ENCODE measurements at places on chromosomes 2 and 18.

DNA sequence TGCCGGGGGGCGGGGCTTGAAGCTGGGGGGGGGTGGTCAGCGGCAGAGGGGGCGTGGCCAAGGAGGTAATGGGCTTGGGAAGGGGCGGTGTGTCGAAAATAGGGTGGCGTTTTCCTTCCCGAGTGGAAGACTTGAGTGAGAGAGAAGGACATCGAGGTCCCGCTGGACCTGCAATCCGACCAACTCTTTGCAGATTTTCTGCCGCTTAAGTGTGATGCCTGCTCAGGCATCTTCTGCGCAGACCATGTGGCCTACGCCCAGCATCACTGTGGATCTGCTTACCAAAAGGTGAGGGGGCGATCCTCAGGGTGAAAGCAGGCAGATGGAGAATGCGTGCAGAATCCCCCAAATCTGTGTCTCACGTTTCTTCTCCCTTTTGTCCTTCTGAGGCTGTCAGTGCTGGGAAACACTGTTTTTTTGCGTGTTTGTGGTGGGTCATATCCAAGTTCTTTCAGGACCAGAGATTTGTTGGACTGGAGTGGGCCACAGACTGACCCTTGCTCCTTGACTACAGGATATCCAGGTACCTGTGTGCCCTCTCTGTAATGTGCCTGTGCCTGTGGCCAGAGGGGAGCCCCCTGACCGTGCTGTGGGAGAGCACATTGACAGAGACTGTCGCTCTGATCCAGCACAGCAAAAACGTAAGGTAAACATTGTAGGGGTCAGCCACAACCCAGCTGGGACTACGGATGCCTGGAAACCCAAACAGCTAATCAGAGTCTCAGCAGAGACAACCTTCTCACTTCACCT is 727 bp downstream of the ZFAND2B start:
- no peak for DNase-seq

GRCh38 chr2:71896385-71897136 is 251.1 kb downstream of the CYP26B1 start:
- DNase-seq = no peak

DNA sequence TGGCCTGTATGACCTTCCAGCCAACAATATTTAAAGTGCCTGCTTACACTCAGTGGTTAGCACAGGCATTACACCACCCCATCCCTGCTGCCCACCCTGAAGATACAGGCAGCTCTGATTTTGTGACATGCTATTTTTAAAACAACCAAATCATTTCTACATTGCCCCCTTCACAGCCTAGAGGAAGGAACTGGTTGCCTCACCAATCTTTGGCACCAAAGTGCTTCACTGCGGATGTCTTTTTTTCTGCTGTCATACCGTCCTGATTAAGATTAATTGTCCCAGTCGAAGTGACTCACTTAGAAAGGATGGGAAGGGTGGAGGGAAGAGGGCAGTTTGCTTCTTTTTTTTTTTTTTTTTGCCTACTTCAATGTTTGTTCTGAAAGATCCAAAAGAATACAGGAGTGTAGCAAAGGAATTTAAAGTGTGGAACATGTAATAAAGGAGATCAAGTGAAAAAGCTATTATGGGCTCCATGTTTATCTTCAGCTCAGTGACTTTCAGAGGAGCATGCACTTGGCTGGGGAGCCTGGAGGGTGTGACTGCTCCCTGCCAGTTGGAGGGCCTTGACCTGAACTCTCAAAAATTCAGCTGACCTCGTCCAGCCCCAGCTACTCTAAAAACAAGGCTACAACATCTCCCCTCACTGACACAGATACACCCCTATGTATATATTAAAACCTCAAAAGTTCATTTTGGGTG is 501.1 kb upstream of the TNP1 start:
- no peak for DNase-seq

GRCh38 chr18:60872434-60872833 is 460.8 kb upstream of the CDH20 start:
- DNase-seq = no peak

- no peak for DNase-seq
Observed at GRCh38 chr2:157784823-157785175, 91.3 kb downstream of the ACVR1 start.

- DNase-seq = peak; percentile 42
Observed at GRCh38 chr2:118865106-118865505, 17.7 kb upstream of the EN1 start.

- DNase-seq = peak; percentile 90
Observed at GRCh38 chr2:170973492-170974303, 44.6 kb downstream of the GORASP2 start.

GRCh38 chr2:190984595-190984994 is 29.4 kb downstream of the STAT1 start:
- no peak for DNase-seq

GRCh38 chr2:160628811-160629210 is 135.2 kb upstream of the RBMS1 start:
- no peak for DNase-seq

DNA sequence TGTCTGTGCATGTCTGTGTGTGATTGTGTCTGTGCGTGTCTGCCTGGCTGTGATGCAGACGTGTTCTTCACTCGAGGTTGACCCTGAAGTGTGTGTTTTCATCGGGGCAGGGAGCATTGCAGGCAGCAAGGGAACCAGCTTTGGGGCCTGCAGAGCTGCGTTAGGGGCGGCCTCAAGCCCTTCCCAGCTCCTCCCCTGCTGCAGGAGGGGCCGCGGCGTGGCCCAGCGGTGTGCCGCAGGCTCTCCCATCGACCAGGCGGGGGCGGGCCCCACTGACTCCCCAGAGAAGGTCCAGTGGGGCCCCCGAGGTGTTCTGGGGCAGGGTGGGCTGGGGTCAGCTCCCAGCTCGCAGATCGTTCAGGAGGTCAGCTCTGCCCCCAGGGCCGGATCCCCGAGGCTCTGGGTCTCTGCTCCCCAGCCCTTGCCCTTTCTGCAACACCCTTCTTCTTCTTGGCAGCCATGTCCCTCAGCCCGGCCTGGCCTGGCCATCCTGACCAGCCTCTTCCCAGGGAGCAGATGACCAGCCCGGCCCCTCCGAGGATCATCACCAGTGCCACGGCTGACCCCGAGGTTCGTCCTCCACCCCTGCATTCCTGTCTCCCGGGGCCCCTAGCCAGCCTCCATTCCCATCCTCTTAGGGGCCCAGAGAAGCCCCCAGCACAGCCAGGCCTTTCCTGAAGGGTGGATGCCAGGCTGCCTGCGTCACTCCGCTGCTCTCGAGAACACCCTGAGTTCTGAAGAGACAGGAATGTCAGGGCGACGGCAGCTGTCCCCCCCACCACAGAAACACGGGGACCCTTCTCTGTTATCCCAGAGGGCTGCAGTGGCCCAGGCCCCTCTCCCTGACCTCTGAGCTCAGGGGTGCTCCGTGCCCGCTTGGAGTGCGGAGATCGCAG is 11.1 kb upstream of the KLHL30 start:
- DNase-seq = no peak

GRCh38 chr18:2002151-2002550 is 569.2 kb downstream of the METTL4 start:
- no peak for DNase-seq

DNA sequence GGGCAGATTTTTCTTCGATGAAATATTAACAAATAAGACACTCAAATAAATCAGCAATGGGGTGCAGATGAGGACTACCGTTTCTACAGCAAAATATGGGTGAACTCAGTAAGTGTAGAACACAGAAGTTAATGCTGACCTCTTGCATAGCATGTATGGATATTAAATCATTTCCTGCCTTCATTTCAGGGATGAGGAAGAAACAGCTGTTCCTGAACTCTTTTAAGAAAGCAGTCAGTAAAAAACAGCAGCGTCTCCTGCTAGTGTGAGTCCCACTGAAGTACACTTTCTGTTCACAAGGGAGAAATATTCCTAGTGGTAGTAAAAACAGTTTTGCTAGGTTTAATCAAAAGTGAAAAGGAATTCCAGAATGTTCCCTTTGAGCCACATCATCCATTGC is 379.0 kb downstream of the ZEB2 start:
- peak; percentile 37 for DNase-seq

DNA sequence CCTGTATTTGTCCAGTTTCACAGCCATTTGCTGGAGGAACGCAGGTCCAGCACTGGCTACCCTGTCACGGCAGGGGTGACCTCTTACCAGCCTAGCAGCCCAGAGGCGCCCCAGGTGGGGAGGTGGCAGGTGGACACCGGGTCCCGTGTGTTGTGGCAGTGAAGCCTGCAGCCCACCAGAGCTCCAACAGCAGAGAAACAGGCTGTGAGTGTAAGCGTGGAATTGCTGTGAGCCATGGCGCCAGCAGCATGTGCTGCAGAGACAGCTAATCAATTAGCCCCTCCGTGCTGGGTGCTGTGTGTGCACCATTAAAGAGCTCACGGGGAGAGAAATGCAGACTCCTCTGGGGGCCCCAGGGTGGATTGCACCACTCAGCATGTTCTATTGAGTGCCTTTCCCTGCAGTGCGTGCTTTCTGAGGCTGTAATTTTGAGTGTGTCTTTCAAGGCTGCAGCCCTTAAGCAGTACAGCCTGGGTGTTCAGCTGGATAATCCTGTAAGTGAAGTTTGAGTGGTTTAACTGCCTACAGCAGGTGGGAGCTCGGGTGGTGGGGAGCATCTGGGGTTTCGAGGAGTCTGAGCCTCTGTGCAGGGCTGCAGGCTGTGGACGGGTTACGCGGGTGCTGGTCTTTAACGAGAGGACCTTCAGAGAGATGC is 15.9 kb downstream of the RTP5 start:
- no peak for DNase-seq

- DNase-seq = no peak
Observed at GRCh38 chr2:186105016-186105724, 366.6 kb downstream of the FSIP2 start.

GRCh38 chr2:220065581-220065980 is 438.2 kb downstream of the SLC4A3 start:
- DNase-seq = no peak

DNA sequence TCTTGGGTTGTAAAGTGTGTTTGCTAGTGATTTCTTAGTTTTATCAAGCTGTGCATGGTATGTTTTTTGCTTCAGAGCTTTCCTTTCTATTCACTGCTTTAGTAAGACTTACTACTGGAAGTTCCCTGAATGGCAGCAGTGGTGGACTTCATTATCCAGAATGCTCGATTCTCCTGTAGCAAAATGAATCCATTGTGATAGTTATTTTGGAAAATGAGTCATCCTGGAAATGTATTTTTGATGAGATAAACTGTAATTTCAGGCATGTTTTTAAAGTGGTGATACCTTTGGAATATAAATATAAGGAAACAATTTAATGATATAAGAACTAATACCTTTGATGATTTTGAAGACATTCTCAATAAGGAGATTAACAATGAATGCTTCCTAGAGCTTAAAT is 387.1 kb downstream of the PTPRM start:
- no peak for DNase-seq

DNA sequence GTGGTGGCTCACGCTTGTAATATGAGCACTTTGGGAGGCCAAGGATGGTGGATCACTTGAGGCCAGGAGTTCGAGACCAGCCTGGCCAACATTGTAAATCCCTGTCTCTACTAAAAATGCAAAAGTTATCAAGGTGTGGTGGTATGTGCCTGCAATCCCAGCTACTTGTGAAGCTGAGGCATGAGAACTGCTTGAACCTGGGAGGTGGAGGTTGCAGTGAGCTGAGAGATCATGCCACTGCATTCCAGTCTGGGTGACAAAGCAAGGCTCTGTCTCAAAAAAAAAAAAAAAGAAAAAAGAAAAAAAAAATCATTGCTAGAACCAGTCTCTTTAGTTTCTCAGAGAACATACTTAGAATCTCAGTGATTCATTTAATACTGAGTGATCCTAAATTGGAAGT is 217.1 kb downstream of the DYM start:
- no peak for DNase-seq

- no peak for DNase-seq
Observed at GRCh38 chr2:113240150-113240914, 38.4 kb downstream of the PAX8 start.

- DNase-seq = no peak
Observed at GRCh38 chr2:173972636-173973035, 7.5 kb upstream of the SP3 start.

DNA sequence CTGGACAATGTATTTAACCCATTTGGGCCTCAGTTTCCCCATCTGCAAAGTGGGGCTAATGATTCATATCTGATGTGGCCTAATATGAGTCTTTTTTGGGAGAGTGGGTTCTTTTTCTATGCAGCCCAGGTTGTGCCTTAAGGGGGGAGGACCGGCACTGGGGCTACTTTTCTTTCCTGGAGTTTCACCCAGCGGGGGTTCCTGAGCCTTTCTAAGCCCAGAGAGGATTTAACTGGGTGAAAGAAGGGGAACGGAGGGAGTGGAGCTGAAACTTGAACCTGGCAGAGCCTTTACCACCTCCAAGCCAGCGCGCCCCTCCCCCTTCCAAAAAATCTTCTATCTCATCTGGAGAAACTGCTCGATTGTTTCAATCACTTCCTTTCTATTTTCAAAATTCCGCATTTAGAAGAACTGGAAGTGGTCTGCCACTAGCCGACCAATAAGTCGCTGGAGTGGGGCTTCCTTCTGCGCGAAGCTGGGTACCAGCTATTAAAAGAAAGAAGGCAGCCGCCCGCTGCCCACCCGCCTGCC is 205.0 kb upstream of the SMAD2 start:
- no peak for DNase-seq

DNA sequence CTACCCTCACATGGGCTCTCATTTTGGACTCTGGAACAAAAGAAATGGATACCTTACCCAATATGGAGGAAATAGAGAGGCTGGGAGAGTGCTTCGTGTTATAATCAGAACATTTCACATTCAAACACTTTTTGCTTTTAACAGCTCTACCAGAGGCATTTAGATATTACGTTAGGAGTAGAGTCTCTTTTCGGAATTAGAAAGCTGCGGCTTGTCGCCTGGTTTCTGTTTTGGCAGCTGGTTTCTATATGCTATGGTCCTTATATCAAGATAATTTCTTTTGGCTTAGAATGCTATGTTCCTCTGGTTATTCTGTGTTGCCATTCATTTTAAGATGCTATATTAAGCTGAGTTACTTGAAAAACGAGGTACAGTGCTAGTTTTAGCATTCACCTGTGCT is 392.8 kb upstream of the GALNT5 start:
- no peak for DNase-seq

GRCh38 chr2:144310484-144310883 is 209.4 kb downstream of the ZEB2 start:
- DNase-seq = no peak

DNA sequence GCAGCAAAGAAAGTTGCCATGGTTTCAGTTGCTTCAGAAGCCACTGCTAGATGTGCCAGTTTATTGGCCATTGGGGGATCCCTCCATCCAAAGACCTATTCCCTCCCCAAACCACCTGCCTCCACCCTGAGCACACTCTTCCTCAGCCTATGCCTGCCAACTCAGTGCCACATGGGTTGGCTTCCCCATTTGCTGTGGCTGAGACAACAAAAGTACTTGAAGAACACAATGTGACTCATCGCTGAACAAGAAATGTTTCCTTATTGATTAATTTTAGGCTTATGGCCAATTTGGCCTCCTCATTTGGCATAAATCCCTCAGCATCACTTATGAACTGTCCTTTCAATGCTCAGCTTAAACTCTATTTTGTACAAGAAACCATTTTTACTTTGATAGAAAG is 215.9 kb downstream of the TMEM247 start:
- DNase-seq = peak; percentile 65

GRCh38 chr2:96869281-96869821 is 529 bp downstream of the SEMA4C start:
- no peak for DNase-seq

Data from inflammatory macrophage treated with lipopolysaccharide for 1 hour (primary cell).